DMS53 (cell line): ENCODE measurements at places on chromosomes 13 and 19.

DNA sequence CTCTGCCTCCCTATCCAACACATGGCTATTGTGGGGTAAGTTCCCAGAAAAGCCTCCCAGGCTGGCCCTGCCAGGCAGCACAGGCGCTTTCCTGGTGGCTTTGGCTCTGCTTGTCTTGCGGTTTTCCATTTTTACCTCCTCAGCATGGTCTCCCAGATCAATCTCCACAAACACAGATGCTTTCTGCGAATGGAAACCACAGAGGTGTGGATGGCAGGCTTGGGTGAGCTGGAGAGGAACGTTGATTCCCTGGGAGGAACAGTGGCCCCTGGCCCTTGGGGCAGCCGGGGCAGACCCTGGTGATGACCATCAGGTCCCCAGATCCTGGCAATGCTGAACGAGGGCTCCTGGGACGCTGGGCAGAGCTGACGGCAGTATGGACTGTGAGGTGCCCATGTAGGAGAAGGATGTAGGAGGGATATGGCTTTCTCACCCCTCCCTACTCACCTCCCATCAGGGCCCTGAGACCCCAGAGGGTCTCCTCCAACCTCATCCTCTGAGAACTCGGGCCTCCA, 6.6 kb downstream of the C13orf46 start:
- DNase-seq = no peak

- no peak for DNase-seq
Measured at GRCh38 chr13:112532837-112533745, 54.9 kb downstream of the TUBGCP3 start.

DNA sequence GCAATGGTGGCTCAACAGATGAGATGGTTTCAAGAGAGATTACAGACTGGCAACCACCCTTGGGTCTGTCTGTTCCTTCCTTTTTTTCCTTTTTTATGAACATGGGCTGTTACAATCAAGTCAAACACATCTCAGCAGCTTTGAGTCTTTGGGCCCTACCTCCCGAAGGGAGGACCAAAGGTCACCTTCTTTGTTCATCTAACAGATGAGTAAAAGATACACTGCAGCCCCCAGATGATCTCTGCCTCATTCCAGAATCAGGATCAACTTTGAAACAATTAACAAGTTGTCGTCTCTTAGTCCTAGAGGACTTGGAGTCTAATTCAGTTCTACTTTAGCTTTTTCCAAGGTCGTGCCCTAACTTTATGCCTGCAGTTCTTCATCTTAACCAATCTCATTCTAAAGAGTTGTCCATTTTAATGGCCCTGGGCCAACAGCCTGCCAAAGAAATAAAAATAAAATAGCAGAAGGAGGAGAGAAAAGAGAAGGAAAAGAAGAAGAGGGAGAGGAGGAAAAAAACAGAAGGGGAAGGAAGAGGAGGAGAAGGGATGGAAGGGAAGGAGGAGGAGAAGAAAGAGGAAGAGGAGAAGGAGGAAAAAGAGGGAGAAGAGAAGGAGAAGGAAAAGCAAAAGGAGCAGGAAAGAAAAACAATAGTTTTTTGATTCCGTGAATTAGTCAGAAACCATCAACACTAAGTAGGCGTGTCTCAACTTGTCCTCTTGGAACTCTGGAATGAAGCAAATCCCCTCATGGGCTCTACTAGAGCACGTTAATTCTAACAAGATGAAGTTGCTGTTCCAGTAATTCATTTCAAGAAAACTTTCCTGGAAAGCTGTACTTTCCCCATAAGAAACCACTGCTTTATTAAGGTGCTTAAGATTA, 281.2 kb downstream of the FOXO1 start:
- no peak for DNase-seq

DNA sequence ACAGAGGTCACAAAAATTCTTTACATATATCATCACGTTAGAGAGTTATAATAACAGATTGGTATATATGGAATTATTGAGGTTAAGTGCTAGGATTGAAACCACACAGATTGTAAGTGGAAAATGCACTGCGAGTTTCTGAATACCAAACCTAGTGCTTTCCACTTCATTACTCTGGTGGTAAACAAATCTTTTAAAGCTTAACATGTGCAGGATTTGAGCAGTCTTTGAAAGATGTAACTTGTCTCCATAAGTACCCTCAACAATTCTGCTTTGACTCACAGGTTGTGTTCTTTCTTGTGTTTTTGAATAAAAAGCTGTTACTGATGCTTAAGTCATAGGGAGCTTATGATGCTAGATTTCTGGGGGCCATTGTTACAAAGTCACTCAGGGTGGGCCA, 314.7 kb upstream of the DACH1 start:
- no peak for DNase-seq

- DNase-seq = no peak
Measured at GRCh38 chr19:5971714-5972354, 6.1 kb downstream of the RANBP3 start.

DNA sequence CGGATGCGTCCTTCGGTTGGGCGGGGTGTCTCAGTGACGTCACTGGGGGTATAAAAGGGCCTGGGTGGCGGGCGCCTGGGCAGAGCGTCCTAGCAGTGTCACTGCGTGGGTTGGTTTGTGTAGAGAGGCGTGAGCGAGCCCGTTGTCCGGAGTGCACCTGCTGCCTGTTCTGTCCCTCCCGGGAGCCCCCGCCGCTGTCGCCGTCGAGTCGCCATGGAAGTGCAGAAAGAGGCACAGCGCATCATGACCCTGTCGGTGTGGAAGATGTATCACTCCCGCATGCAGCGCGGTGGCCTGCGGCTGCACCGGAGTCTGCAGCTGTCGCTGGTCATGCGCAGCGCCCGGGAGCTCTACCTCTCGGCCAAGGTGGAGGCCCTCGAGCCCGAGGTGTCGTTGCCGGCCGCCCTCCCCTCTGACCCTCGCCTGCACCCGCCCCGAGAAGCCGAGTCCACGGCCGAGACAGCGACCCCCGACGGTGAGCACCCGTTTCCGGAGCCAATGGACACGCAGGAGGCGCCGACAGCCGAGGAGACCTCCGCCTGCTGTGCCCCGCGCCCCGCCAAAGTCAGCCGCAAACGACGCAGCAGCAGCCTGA, 2.9 kb downstream of the IER2 start:
- peak; percentile 94 for DNase-seq

DNA sequence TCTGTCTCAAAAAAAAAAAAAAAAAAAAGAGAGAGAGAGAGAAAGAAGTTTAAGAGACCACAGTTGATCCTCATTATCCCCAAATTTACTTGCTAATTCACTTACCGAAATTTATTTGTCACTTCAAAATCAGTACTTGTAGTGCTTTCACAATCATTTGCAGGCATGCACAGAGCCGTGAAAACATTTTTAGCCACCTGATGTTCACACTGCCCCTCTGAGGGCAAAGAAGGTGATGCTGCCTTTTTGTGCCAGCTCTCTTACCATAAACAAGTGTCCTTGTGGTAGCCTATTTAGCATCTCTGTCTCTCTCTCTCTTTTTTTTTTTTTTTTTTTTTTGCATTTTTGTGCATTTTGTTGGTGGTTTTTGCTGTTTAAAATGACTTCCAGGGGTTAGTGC, 24.1 kb upstream of the CASP14 start:
- peak; percentile 17 for DNase-seq

DNA sequence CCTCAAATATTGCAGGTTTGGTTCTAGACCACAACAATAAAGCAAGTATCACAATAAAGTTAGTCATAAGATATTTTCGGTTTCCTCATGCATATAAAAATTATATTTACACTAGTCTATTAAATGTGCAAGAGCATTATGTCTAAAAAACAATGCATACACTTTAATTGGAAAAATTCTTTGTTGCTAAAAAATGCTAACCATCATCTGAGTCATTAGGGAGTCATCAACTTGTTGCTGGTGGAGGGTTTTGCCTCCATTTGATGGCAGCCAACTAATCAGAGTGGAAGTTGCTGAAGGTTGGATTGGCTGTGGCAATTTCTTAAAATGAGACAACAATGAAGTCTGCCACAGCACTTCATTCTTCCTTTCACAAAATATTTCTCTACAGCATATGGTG, 422.3 kb upstream of the GPC6 start:
- DNase-seq = no peak

DNA sequence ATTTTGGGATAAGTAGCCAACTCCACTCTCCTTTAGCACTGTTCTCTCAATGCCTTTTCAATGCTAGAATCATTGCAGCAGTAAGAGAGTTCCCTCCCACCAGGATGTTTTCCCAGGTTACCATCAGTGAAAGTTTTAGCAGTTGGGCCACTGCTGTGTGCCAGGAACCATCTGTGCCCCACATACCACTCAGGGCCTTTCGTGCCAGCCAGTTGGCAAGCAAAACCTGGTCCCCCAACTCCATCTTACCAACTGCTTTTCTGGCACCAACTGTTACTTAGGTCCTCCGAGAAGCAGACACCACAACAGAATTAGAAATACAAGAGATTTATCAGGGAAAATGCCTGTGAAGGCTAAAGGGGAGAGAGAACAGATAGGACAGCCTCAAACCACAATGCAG, 533.4 kb upstream of the NBEA start:
- no peak for DNase-seq

- DNase-seq = no peak
Measured at GRCh38 chr13:32001769-32002168, 29.8 kb upstream of the FRY start.
